ENCODE measurements at places on chromosomes 4 and X. TPM values are rescaled to one million over a fixed set of nuclear protein-coding genes. Genes with fewer than 3 reads are reported as not detected.

The C1GALT1C1 gene
- total RNA-seq, result 12.4 TPM

The MAGT1 gene
- total RNA-seq, result 43.2 TPM

The SSX2 gene
- total RNA-seq, result not detected

The SUPT20HL1 gene
- not detected for total RNA-seq

The ENPEP gene
- total RNA-seq, result 0.65 TPM

The CC2D2A gene
- total RNA-seq, result 7.7 TPM

The SYTL5 gene
- total RNA-seq, result 3.6 TPM

The CLDN22 gene
- total RNA-seq, result not detected

DNA sequence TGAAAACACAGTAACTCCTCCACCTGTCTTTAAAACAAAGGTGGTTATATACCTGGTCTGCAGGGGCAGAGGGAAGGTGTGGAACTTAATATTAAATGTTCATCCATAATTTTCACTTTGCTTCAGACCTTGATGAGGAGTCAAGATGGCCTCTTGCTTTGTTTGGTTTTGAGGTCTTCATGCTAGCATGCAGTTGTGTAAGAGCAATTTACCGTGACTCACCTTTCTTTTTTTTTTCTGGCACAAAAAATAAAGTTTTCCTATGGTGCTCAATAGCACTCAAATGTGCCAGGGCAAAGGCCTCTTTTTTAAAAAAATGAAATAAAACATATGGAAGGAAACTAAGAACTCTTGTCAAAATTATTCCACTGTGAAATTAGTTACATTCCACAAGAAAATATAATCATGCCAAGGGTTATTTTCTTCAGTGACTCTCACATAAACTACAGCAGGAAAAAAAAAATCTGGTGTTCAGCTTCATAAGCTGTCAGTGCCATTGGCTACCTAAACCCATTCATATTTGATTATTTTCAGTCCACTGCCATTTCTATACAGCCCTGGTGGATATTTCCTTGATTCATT lies 128.2 kb downstream of the SLC7A11 start:
- no peaks in the 10 kb centered on the region for H3K36me3 ChIP-seq
- no peaks in the 10 kb centered on the region for H3K4me1 ChIP-seq
- H3K4me3 ChIP-seq, result no peak overlapping the region
- H3K27ac ChIP-seq, result no peak overlapping the region
- no peaks in the 10 kb centered on the region for H3K27me3 ChIP-seq

DNA sequence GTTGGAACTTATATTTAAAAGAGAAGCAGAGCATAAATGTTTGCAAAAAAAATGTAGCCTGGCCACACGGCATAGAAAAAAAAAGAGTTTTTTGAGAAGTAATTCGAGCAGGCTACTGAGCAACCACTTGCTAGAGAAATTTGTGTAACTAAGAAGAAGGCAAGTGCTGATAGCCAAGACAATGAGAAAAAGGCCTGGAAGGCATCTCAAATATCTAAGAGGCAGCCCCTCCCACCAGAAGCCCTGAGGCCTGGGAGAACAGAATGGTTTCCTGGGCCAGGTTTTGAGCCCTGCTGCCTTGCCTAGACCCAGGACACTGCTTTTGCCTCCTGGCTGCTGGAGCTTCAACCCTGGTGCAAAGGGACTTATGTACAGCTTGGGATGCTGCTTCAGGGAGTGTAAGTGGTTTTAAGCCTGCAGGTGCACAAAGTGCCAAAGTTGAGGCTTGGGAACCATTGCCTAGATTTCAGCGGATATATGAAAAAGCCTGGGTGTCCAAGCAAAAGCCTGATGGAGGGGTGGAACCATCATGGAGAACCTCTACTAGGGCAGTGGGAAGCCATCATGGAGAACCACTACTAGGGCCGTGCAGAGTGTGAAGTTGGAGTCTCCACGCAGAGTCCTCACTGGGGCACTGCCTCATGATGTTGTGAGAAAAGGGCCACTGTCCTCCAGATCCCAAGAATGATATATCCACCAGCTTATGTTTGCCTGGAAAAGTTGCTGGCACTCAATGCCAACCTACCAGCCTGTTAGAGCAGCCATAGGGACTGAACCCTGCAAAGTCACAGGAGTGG lies 9.7 kb downstream of the TECRL start:
- no peaks in the 10 kb centered on the region for H3K4me1 ChIP-seq
- no peaks in the 10 kb centered on the region for H3K36me3 ChIP-seq
- no peak for DNase-seq
- no peaks in the 10 kb centered on the region for H3K27me3 ChIP-seq
- no peak overlapping the region for H3K27ac ChIP-seq
- H3K4me3 ChIP-seq, result no peak overlapping the region

DNA sequence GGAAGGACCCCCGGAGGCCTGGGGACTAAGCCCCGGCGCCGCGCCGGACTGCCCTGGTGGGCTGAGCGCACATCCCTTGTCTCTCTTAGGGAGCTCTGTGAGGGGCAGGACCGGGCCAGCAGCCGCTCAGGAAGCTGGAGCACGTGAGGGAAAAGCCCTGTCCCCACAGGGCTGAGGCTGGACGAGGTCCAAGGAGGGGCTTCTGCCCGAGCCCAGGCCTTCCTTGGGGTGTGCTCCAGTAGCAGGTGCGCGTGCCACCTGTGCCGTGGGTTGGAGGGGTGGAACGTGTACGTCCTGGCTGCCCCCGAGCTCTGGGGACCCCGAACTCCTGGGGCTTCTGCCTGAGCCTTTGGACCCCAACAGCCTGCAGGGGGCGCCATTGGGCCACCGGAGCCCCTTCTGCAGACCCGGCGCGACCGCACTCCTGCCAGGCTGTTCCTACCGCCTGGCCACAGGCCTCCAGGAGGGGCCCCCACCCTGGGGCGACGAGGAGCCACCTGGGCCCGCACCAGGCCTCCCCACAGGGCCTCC lies 27.2 kb downstream of the TACC3 start:
- H3K4me3 ChIP-seq, result no peak overlapping the region
- no peak overlapping the region for H3K27ac ChIP-seq
- H3K36me3 ChIP-seq, result no peaks in the 10 kb centered on the region
- no peaks in the 10 kb centered on the region for H3K4me1 ChIP-seq

DNA sequence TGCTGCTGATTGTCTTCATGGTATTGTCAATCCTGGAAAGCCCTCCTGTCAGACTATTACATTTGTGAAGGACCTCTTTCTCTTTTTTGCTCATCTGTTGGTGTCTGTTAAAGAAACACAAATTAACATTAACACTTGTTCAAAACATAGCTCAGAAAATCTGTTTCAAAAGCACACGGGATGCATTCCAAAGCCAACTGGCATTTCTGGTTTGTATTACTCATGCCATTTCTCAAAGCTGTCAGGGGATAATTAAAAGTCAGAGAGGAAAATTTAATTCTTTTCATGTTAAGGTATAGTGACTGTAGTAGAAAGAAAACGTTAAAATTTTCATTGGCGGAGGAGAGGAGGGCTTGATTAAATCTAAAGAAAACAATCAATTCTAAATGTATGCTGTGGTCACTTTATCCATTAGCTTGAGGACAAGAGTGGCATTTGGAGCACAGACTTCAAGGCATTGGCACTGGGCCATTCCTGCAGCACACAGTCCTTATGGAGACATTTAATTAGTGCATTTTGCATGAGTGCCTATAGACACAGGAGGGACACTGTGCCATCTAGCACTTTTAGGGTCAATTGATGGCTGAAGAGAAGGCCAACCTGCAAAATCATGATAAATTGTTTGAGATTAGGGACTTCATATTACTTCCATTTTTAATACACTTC lies 21.2 kb upstream of the GLRA2 start:
- H3K4me3 ChIP-seq, result no peak overlapping the region
- no peak overlapping the region for H3K27ac ChIP-seq
- H3K27me3 ChIP-seq, result no peaks in the 10 kb centered on the region
- H3K4me1 ChIP-seq, result no peaks in the 10 kb centered on the region
- no peaks in the 10 kb centered on the region for H3K36me3 ChIP-seq

DNA sequence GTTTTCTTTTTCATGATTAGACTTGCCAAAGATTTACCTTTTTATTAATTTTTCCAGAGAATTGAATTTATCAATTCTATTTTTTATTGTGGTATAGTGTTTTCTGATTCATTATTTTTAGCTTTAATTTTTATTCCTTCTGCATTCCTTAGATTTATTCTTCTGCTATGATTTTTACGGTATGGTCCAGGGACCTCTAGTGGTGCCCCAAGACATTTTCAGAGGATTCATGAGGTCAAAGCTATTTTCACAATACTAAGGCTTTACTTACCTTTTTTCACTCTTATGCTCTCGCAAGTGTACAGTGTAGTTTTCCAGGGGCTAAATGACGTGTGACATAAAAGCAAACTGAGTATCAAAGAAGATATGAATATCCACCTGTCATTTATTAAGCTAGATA lies 8.0 kb downstream of the RADX start:
- no peak overlapping the region for H3K27ac ChIP-seq
- no peaks in the 10 kb centered on the region for H3K36me3 ChIP-seq
- H3K27me3 ChIP-seq, result no peaks in the 10 kb centered on the region
- H3K4me3 ChIP-seq, result no peak overlapping the region

DNA sequence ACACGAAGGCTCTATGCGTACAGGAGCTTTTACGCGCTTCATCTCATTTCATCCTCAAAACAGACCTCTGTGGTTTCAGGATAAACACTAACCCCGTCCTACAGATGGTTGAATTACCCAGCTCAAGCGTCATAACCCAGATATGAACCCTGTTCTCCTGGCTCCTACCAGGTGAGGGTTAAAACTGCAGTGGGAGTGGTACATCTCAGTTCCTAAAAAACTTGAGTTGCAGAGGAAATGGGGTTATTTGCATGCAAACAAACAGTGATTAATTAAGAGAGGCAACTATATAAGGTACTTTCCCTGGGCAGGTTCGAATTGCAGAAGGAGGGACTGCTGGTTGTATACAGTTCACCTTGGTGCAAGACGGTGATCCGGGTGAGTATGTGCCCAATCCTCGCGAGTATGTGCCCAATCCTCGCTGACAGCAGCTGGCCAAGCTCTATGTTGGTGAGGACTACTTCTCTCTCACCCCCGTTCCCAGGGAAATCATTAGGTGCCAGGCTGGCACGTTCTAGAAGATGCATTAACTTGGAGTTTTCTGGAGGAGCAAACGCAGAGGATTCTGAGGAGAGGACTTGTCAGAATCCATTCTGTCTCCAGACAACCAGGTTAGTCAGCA lies 72.6 kb downstream of the FHDC1 start:
- no peaks in the 10 kb centered on the region for H3K4me1 ChIP-seq
- no peak for DNase-seq
- no peaks in the 10 kb centered on the region for H3K36me3 ChIP-seq
- H3K27ac ChIP-seq, result no peak overlapping the region

- no peak overlapping the region for H3K4me3 ChIP-seq
- H3K4me1 ChIP-seq, result peaks cover 21% of the 10 kb centered on the region
- H3K27ac ChIP-seq, result no peak overlapping the region
Observed at GRCh38 chr4:185384930-185385331, 10.8 kb downstream of the LRP2BP start.

GRCh38 chr4:184385705-184386141 lies 88.6 kb downstream of the IRF2 start:
- no peaks in the 10 kb centered on the region for H3K27me3 ChIP-seq
- no peak overlapping the region for H3K27ac ChIP-seq
- DNase-seq, result no peak
- peaks cover 52% of the 10 kb centered on the region for H3K4me1 ChIP-seq
- H3K36me3 ChIP-seq, result peaks cover 22% of the 10 kb centered on the region
- H3K4me3 ChIP-seq, result no peak overlapping the region

DNA sequence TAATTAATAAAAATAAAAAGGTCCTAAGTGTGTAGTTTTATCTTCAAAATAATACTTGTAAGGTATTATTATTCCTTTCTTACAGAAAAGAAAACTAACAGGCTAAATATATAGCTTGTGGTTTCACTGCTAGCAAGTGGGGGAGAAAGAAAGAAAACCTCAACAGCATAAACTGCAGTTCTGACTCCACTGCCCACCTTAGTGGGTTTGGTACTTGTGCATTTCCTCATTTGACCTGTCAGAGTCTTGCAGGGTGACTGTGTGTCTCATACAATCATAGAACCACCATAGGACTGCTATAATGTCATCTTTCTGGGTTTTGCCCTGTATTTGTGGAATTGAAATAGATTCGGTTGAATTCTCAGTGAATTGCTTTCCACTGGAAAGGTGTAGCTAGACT lies 94.7 kb upstream of the PUDP start:
- H3K36me3 ChIP-seq, result no peaks in the 10 kb centered on the region
- H3K4me3 ChIP-seq, result no peak overlapping the region
- H3K27ac ChIP-seq, result no peak overlapping the region
- H3K4me1 ChIP-seq, result no peaks in the 10 kb centered on the region
- H3K27me3 ChIP-seq, result no peaks in the 10 kb centered on the region

GRCh38 chrX:19774905-19775304 lies 112.5 kb downstream of the SH3KBP1 start:
- no peaks in the 10 kb centered on the region for H3K4me1 ChIP-seq
- no peaks in the 10 kb centered on the region for H3K27me3 ChIP-seq
- no peak overlapping the region for H3K4me3 ChIP-seq
- H3K27ac ChIP-seq, result no peak overlapping the region

GRCh38 chrX:115350711-115351381 lies 61.3 kb downstream of the LUZP4 start:
- no peaks in the 10 kb centered on the region for H3K4me1 ChIP-seq
- no peak overlapping the region for H3K27ac ChIP-seq
- DNase-seq, result no peak
- H3K27me3 ChIP-seq, result peaks cover 8% of the 10 kb centered on the region
- H3K36me3 ChIP-seq, result no peaks in the 10 kb centered on the region

DNA sequence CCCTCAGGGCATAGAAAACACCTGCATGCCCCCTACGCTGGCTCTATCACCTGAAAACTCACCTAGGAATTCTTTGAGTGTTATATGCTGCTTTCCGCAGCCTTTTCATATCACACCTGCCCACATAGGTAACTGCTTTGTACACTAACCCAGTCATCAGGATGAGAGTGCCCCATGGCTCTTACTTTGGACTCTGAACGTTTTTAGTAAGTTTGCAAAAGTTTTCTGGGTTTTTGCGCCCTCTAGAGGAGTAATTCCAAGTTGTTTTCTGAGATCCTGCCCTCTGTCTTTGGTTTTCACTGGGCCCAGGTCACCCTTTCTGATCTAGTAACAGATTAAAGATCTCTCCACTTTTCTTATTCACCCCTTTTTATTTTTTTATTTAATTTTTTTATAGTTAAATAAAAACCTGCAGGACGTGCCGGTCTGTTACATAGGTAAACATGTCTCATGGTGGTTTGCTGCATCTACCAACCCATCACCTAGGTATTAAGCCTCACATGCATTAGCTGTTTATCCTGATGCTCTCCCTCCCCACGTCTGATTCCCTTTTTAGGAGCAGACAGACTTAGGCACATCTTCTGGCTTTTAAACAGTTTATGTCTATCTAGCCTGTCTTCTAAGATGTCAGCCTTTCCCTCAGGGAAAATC lies 139.2 kb downstream of the NWD2 start:
- H3K36me3 ChIP-seq, result no peaks in the 10 kb centered on the region
- DNase-seq, result no peak
- no peak overlapping the region for H3K27ac ChIP-seq
- no peaks in the 10 kb centered on the region for H3K4me1 ChIP-seq

GRCh38 chr4:5553801-5554200 lies 154.6 kb downstream of the EVC2 start:
- H3K4me1 ChIP-seq, result no peaks in the 10 kb centered on the region
- H3K4me3 ChIP-seq, result no peak overlapping the region
- H3K27me3 ChIP-seq, result no peaks in the 10 kb centered on the region
- DNase-seq, result no peak
- no peak overlapping the region for H3K27ac ChIP-seq
